ENCODE measurements at places on chromosomes 4 and X. TPM values are rescaled to one million over a fixed set of nuclear protein-coding genes. Genes with fewer than 3 reads are reported as not detected.

The FAM47A gene
- not detected for total RNA-seq

DNA sequence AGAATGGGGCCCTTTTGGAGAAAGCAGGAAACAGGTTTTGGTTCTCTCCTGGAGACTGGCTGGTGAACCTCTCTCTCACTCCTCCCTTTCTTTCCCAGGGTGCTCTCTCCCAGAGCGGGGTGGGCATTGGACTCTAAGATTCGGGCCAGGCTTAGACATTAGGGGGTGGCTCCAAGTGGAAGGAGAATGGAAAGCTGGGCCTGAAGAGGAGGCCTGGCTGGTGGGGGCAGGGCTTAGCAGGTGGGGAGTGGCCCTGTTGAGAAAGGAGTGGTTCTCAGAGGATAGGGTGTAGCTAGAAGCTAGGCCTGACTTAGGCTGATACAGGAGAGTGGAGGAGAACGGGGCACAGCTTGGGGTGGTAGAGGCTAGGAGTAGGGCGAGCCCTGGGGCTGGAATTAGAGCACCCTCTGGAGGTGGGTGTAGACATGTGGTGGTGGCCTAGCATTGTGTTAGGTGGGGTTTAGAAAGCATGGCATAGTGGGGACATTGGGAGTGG, 5.7 kb downstream of the PLP2 start:
- DNase-seq, result no peak

DNA sequence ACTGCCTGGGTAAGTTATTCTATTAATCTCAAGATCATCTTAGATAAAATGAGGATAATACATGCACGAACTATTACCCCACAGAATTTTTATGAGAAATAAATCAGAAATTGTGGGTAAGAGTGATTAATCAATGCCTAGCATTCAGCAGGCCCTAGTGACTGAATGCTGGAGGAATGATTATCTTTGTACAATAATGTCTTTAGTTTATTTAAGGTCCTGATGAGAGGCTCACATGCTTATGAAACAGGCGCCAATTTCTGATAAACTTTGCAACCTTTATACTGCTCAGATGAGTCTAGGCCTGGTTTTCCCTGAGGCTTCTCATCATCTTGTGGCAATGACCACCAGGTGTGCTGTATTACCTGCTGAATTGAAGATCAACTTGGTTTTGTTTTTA, 27.8 kb upstream of the BMP2K start:
- no peak for DNase-seq

DNA sequence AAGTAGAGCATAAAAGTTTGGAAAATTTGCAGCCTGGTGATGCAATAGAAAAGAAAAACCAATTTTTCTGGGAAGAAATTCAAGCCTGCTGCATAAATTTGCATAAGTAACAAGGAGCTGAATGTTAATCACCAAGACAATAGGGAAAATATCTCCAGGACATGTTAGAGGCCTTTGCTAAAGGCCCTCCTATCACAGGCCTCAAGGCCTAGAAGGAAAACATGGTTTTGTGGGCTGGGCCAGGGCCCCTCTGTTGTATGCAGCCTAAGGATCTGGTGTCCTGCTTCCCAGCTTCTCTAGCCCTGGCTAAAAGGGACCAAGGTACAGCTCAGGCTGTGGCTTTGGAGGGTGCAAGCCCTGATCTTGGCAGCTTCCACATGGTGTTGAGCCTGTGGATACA, 6.2 kb upstream of the RTL3 start:
- DNase-seq, result no peak

DNA sequence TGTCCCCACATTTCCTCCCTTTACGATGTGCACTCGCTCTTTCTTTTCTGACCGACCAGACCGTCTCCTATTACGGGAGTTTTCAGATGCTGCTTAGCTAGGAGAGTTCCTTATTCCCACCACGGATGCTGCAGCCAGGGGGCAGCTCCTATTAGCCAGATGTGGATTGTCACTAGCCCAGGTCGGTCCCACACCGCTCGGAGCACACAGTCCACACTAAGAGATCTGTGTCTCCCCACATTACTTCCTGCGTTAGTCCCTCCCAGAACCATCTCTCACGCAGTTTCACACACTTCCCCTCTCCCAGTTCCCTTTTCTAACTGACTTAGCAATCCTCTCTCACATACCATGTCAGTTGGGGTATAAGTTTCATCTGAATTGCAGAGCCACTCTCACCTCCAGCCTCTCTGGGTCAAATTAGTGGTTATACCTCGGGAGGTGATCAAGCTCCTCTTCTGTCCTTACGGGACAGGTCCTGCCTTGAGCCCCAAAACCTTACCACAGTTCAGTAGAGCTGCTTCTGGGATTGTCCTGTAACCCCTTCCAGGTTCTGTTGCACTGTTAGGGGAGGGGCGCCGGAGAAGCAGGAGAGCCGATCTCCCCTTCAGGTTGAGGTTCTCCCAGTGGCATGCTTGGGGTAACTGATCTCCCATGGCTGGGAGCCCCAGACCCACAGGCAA, 28.2 kb downstream of the SULT1E1 start:
- peak; percentile 13 for DNase-seq

DNA sequence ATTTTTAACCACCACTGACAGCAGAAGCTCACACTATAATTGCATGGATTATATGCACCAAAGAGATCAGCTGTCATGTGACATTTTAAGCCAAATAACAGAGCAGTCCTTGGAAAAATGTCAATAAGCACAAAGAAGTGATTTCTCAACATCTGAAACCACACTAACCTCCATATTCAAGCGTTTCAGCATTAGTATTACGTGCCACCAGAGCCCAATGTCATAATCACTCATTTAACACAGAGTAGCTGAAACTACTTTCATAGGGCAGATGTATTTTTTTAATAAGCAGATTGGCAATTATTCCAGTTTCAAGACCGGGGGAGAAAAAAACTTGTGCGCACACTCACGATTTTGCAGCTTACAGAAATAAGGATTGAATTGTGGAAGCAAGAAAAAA, 76.6 kb downstream of the SH3KBP1 start:
- DNase-seq, result no peak

GRCh38 chr4:181661923-181662322, 581.3 kb upstream of the TENM3 start:
- DNase-seq, result no peak

- DNase-seq, result no peak
These were observed 24.2 kb upstream of the DCAF8L2 start for GRCh38 chrX:27565992-27566391.

GRCh38 chr4:121824171-121824527, 466 bp upstream of the CCNA2 start:
- DNase-seq, result no peak

GRCh38 chr4:13182133-13182532, 302.0 kb downstream of the RAB28 start:
- no peak for DNase-seq
